T47D (cell line): ENCODE measurements at places on chromosomes 1 and 21.

DNA sequence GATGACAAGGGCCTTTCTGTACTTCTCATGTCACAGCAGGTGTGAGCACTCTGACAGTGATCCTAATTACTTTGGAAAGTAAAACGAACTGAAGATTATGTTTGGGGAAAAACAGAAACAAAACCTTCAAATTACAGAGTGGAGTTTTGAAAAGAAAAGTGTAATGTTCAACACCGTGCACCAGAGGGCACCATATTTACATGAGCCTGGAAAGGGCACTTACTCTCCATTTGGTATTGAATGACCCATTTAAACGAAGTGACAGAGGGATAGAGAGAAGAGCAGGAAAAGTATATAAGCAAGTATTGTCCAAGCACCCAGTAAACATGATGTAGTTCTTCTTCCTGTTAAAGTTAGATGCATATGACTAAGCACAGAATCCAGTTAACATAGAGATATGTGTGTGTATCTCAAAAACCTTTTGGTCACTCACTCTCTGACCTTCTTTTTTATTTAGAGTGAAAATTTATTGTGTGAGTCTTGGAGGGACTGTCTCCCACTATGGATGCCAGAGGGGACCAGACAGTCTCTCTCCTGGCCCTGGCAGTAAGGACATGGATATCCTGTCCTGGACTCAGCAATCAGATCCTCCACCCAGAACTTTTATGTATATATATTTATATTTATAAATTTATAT lies 3.8 kb upstream of the RGSL1 start:
- peak; percentile 76 for DNase-seq

DNA sequence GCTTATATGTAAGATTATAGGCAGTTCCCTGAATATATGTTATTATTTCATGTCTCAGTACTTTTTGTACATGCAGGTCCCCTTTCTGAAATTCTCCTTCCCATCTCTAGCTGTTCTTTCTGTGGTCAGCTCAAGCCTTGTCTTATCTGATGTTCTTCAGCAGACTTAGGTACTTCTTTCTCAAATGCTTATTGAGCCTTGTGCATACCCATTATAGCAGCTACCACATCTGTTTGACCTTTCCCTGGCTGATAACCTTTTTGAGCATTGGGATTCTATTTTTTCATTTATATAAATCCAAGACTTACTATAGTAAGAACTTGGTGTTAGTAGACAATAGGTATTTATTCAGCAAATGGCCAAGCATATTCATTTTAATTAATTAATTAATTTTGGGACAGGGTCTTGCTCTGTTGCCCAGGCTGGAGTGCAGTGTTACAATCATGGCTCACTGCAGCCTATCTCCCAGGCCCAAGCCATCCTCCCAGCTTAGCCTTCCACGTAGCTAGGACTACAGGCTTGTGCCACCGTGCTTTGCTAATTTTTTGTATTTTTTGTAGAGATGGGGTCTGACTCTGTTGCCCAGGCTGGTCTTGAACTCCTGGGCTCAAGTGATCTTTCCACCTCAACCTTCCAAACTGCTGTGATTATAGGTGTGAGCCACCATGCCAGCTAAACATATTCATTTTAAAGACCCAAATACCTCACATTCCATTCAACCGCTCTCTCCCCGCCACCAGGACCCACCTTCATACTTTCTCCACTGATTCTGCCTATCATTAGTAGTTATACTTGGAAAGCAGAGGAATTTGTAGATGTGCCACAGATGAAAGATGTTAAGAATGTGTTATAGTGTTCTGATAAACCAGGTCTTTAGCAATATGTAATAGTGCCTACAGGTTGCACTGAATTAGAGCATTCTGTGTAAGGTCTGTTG lies 16.7 kb downstream of the TIPRL start:
- no peak for DNase-seq

DNA sequence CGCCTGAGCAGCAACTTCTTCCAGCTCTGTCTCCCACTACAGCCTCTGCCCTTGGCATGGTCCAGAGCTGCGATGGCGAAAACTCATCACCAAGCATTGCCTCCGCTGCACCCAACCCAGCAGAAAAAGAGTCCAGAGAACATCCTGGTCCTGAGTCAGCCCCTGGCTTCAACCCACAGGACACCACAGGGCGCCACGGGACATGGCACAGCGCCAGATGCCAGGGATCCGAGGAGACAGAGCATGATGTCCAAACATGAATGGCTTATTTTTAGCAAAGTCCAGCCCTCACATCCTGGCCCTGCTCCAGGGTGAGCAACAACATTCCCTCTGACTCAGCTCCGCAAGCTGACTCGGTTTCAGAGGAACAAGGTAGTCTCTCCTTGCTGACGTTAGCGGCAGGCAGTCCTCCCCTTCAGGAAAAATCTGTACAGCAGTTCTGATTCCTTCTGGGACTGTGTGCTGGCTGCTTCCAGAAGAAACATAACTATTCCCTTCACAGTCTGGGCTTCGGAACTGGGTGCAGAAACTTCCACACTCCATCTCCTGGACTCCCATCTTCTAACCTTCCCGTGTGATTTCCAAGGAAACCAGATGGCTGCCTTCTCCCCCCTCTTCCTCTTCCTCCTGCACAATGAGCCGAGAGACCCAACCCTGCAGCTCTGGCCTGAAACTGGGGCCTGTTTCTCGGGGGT lies 131.3 kb downstream of the TOMM20 start:
- peak; percentile 79 for DNase-seq

- DNase-seq, result no peak
These were observed 22.4 kb upstream of the TRNAU1AP start for GRCh38 chr1:28530456-28530855.

DNA sequence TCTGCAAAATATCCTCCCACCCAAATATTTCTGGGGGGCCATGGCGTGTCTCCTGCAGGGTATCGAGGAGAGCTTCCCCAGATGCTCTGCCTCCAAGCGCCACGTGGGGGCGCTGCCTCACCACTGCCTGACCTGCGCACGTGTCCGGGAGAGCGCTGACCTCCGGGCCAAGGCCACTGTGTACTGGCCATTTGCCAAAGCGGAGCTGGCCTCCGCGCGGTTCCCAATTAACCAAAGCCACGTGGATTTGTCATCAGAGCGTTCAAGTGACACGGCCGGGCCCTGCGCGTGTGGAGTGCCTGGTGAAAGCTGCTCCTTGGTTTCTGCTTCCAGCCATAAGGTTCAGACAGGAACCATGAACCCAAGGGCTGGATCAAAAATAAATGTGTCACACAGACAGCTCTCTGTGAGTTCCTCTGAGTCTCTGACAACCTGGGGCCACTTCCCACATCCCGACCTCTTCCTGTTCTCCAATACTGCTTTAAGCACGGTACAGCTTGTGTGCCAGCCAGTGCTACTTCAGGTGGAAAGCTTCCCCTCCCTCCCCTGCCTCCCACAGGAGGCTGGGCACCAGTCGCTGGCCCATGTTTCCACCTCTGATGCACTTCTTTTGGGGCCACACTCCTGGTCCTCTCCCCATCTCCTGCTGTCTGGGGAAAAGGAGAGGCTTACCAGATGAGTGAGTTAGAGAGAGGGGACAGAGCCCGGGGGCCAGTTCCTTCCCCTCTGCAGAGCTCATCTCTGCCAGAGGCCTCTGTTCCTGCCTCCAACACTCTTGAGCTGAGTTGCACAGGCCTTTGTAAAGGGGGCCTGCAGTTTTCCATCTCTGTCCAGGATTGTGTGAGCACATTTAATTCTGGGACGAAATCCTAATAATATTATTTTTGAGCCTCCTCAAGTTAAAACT lies 26.1 kb downstream of the ZP4 start:
- DNase-seq, result peak; percentile 74

GRCh38 chr21:45607021-45607908 lies 36.3 kb upstream of the PCBP3 start:
- no peak for DNase-seq

DNA sequence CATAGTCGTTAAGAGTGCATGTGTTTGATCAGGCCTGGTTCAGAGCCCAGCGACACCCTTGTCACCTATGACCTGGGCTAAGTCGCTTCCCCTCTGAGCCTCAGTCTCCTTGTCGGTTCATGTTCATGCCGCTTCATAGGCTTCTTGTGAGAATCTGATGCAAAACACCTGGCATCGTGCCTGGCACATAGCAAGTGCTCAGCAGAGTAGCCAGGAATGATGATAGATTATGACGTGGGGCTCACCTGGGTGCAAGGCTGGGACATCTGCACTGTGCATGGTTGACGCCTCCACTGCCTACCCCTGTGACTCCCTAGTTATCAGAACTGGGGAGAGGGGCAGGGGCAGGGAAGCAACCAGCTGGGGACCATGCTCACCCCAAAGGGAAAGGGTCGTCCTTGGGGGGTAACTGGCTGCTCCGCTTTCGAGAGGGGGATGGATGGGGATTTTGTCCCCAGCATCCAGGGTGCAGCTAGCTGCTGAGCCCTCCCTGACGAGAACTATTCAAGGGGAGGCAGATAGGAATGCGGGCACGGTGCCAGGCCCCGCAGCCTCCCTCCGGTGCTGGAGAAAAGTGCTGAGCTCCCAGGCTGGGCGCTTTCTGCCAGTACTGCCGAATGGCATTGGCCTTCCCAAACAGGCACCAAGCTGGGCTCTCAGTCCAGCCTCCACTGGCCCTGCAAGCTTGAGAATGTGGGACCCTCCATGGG lies 9.3 kb downstream of the EFHD2 start:
- no peak for DNase-seq

DNA sequence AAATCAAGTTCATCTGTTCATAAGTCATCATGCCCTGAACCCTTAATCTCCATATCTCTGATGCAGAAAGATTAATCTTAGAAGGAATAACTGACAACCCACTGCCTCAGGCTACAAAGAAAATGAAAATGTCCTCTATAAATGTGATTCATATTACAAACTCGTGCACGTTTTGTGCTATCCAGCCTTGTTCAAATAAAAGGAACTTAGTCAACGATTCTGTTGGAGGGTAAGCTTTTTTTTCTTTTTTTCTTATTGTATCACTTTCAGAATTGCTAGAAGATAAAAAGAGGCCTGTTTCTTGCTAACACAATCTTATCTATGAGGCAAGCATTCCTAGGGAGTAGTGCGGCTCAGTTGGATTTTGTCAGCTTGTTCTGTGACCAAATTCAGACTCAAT lies 228.4 kb downstream of the TM2D1 start:
- no peak for DNase-seq

- peak; percentile 77 for DNase-seq
These were observed 1.7 kb downstream of the PADI3 start for GRCh38 chr1:17250601-17251000.
